ENCODE measurements at places on chromosomes 16 and 17.

DNA sequence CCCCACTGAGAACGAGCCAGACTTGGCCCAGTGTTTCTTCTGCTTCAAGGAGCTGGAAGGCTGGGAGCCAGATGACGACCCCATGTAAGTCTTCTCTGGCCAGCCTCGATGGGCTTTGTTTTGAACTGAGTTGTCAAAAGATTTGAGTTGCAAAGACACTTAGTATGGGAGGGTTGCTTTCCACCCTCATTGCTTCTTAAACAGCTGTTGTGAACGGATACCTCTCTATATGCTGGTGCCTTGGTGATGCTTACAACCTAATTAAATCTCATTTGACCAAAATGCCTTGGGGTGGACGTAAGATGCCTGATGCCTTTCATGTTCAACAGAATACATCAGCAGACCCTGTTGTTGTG lies 631 bp downstream of the BIRC5 start:
- DNase-seq, result no peak

DNA sequence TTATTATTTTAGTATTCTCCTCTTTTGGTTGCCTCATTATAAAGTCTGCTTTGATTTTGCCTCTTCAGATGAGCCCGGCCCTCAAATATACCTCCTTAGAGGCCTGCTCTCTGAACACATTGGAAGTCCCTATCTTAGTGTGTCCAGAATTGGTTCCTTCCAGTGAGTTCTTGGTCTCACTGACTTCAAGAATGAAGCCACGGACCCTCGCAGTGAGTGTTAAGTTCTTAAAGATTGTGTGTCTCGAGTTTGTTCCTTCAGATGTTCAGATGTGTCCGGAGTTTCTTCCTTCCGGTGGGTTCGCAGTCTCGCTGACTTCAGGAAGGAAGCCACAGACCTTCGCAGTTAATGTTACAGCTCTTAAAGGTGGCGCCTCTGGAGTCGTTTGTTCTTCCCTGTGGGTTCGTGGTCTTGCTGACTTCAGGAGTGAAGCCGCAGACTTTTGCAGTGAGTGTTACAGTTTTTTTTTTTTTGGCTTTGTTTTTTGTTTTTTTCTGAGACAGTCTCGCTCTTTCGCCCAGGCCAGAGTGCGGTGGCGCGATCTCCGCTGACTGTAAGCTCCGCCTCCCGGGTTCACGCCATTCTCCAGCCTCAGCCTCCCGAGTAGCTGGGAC lies 45.8 kb upstream of the NOS2 start:
- DNase-seq, result no peak

- DNase-seq, result no peak
Measured at GRCh38 chr16:75266738-75267630, 15.6 kb upstream of the BCAR1 start.

GRCh38 chr16:4487955-4488498 lies 11.8 kb downstream of the HMOX2 start:
- no peak for DNase-seq
